Skin of body (tissue), 3 donors: ENCODE measurements at places on chromosomes 11 and 22. TPM values are rescaled to one million over a fixed set of nuclear protein-coding genes. Genes with fewer than 3 reads are reported as not detected.

The PATE2 gene
- not detected for total RNA-seq

The IGSF9B gene
- 2.0 TPM for total RNA-seq

The TCN2 gene
- total RNA-seq, result 5.1 TPM

The KCNA4 gene
- 0.30 TPM for total RNA-seq

The APOL3 gene
- 6.8 TPM for total RNA-seq

The SEPTIN3 gene
- 1.9 TPM for total RNA-seq

The TMEM191C gene
- 1.8 TPM for total RNA-seq

The CRYAB gene
- 43.2 TPM for total RNA-seq
